ENCODE measurements at places on chromosomes 3 and 15.

DNA sequence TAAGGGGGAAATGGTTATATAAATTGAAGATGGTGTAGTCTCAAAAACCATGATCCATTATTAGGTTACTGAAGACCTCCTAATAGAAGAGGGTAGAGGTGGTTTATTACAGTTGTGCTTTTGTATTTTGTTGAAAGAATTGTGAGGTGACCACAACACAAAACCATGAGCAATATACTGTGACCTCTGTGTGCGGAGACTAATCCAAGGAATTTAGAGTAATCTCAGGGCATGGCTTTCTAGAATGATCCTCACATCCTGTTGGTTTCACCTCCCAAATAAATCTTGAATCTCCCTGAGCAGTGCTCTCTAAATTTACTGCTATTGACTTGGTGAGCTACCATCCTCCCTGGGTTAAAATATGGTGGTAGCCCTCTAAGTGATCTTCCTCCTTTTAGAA lies 52.3 kb downstream of the PTPRG start:
- DNase-seq, result no peak

- no peak for DNase-seq
Measured at GRCh38 chr3:43959498-43960447, 269.0 kb downstream of the ABHD5 start.

DNA sequence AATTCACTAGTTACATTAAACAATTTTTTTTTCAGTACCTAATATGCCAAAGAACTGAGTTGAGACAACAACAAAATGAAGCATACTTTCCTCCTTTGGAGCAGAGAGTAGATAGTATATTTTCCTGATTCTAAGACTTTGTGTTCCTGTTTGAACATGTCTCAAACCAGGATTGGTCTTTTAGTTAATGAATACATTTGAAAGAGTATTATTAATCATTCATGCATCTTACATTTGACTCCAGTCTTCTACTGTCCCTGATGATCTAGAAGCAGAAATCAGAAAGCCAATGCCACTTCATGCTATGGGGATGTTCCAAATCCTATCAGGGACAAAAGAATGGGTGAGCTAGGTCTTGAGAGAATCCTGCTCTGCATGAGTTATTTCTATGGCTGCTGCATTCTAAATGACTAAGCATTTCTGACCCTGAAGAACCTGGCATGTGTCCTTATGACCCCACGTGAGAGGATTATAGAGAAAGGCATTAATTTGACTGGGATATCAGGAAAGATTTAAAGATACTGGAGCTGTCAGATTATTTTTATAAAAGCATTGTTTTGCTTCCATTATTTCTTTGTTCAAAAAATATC lies 32.9 kb upstream of the MBNL1 start:
- no peak for DNase-seq

DNA sequence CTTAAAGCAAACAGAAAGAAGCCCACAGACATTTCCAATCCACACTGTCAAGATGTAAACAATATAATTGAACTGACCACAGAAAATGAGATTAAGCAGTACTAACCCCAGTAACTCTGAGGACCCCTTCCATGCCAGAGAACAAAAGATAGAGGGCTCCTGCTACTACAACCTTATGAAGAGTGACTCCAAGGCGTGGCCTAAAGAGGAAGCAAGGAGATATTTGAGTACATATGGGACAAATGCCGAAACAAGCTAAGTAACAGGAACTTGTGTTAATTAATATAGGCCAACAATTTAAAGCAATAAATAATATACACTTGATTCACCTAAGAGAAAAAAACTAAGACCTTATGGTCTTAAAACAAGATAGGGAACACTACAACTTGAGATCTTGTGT lies 25.0 kb upstream of the VPS39 start:
- DNase-seq, result no peak

- no peak for DNase-seq
Measured at GRCh38 chr3:129386984-129387383, 41.5 kb downstream of the EFCAB12 start.

GRCh38 chr15:32722136-32722535 lies 4.3 kb downstream of the GREM1 start:
- DNase-seq, result no peak

DNA sequence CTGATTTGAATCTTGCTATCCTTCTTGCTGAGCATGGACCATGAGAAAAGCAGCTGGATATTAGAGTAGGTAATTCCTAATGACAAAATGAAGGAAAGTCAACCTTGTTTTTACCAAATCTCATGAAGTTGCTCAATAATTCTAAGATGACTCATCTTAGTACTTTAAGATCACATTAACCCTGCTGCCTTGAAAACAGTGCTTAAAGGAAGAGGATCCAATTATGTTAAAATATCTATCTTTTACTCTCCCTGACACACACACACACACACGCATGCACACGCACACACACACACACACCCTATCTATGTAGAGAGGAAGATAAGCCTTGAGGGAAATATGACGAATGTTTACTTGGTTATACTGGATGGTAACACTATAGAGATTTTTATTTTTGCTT lies 16.0 kb upstream of the MYO1E start:
- DNase-seq, result no peak

DNA sequence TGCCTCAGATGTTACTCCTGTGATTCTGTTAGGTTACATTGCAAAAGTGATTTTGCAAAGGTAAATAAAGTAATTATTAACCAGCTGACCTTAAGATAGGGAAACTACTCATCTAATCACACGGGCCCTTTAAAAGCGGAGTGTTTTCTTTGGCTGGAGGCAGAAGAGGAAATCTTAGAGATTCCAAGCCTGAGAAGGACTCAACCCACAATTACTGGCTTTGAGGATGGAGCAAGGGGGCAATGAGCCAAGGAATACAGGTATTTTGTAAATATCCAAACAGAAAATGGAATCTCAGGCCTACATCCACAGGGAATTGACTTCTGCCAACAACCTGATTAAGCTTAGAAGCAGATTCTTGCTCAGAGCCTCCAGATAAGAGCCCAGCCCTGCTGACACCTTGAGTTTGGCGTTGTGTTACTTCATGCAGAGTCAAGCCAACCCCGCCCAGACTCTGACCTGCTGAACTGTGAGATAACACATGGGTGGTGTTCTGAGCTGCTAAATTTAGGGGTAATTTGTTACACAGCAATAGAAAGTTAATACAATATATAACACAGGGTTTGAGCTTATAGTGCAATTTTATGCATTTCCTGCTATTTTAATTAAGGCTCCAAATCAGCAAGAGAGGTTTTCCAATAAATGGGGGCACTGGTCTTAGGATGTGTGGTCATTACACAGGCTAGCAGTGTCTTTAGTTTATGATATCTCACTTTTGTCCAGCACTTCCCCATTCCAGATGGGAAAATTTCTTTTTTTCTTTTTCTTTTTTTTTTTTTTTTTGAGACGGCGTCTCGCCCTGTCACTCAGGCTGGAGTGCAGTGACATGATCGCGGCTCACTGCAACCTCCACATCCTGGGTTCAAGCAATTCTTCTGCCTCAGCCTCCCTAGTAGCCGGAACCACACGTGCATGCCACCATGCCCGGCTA lies 19.5 kb downstream of the NFKBIZ start:
- no peak for DNase-seq

DNA sequence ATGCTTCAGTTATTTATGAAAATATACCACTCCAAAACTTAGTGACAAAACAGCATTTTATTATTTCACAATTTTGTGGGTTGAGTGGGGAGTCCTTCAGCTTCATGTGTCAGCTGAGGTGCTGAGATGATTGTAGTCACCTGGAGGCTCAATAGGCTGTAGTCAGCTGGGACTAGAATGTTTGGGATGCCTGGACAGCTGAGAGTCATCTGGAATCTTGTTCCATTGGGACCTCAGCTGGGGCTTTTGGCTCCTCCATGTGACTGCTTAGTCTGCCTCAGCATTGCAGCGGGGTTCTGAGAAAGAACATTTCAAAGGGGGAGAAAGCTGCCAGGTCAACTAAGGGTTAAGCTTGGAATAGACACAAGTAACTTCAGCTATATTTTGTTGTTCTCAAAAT lies 13.4 kb downstream of the STT3B start:
- no peak for DNase-seq

DNA sequence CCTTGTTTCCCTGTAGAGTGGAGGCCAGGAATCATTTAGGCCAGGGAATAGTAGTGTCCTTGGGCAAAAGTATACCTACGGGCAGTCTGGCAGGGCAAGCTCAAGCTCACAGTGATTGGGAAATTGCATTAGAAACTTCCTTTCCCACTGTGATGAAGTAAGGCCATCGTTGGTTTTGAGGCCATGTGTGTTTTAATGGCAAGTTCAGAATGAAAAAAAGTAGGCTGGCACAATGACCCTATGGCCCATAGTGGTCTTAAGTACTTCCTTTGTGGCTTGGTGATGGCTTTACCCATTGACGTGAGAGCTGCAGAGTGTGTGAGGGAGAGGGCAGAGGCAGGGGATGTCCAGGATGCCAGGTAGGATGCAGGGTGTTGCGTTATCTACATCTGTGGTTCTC lies 28.8 kb downstream of the LIMD1 start:
- no peak for DNase-seq

DNA sequence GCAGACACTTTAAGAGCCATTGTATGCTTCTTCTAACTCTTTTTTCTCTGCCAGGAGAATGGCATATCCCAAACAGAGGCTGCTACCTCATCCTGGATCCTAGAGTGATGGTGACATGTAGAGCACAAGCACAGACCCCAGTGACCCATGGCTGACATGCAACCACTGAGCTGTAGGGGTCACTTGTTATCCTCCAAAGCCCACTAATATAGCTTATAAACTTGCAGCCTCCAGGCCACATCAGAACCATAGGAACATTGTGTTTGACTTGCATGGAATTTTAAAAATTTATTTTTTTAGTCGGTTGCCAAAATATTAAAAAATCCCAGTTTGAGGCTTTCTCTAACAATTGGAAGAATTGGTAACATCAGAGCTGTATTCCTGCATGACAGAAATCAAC lies 283.0 kb upstream of the WNT5A start:
- no peak for DNase-seq

DNA sequence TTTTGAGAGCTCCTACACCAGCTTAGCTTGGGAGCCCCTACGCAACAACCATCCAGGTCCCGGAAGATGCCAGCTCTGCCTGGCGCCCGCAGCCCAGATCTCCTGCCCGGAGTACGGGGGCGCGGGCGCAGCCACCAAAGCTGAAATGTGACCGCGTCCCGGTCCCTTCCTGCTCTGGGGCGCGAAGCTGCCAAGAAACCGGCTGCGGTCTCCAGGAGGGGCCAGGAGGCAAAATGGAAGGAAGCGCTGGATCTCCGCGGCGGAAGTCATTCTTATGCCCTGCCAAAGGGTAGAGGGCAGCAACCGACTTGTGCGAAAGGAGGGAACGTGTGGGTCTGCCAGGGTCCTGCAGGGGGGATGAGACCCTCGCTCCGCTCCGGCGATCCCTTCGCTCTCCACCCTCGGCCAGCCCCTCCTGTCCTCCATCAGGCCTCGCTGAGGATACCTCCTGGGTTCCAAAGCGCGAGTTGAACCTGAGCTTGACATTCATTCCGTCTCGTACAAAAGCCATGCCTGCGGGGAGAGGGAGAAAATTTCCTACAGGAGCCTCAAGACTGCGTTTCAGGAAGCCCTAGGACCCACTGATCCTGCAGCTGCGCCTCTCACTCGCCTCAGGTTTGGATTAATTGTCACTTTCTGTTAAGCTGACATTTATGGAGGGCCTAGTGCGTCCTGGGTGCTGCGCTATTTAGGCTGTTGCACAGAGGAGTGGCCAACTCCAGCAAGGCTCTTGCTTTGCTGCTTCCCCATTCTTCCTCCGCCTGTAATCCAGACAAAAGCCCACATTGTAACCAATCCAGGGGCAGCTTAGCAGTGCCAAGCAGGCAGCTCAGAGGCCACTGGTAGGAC lies 98.3 kb upstream of the VGLL3 start:
- DNase-seq, result no peak

GRCh38 chr3:78894787-78895186 lies 873.0 kb downstream of the ROBO1 start:
- no peak for DNase-seq

GRCh38 chr3:164365242-164365641 lies 713.1 kb downstream of the SI start:
- no peak for DNase-seq

- no peak for DNase-seq
Measured at GRCh38 chr3:48599077-48599501, 4.0 kb upstream of the COL7A1 start.

DNA sequence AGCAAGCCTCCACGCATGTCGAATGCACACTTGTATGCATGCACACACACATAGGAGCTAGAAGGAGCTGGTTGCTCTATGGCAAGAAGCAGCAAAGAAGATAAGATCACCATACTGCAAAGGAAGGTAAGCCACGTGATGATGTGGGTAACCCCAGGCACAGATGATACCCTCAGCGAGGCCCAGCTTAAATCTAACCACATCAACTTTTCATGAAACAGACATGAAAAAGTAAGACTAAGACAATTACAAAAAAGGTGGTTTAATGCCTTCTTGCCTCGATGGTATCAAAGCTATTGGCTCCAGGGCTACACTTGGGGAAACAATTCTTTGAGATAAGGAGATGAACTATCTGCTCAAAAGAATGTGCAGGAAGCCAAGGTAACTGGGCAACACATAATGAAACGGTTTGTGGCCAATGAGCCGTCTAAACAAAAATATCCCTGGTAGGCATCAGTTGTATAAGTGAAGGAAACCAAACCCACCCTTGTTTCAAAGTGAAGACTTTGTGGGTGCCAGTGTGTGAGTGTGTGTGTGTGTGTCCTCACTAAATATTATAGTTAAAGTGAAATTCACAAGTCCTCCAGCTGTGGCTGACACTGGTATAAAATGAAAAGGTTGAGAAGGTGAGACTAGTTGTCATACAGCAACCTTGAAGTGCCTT lies 365.7 kb upstream of the ICE2 start:
- no peak for DNase-seq
